ENCODE measurements at places on chromosomes 1 and 21.

DNA sequence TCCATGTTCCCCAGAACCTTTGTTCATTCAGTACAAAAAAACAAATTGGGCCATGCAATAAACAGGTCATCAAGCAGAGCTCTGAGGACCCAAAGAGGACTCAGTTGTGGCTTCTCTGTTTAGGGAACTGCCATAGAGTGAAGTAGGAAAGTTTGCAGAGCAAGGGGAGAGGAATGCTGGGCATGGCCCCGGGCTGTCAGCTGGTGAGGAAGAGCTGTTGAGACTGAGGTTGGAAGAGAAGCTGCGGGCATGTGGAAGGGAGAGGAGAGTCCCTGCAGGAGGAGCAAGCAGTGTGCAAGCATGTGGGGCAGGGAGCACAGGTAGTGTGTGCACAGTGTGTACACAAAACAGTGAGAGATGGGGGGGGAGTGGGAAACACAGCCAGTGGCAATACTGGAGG lies 71.8 kb downstream of the NTPCR start:
- DNase-seq = no peak

- DNase-seq = no peak
These were observed 3.8 kb downstream of the RGS13 start for GRCh38 chr1:192639607-192640368.

DNA sequence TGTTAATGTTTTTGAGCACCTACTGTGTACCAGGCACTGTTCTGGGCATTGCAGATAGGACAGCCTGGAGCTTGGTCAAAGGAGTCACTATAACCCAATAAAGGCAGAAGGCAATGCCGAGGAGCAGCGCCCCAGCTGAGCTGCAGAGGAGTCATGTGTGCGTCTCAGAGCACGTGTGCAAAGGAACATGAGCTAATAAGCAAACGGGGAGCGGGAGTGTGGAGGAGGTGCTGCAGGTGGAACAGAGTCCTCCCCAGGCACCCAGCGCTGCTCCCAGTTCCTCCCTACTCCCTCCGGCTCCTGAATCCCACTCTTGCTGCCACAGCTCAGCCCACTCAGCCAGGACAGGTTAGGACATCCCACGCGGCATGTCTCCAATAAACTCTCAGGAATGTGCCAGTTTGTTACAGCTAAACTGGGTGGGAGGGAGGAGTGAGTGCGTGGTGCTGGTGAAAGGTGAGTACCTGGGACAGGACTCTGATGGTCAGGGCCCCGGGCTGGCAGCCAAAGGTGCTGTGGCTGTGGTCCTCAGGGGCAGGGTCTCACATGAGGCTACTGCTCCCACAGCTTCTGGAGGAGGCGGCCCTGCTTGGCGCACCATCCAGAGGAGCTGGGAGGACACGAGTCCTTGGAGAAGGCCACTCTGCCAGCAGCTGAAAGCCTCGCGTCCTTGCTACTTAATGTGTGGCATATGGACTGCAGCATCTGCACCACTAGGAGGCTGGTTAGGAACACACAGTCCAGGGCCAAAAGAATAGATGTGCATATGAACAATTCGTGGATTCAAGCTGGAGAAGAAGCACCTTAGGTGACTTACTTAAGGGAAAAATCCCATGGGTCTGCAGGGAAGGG lies 52.3 kb downstream of the GRIK3 start:
- no peak for DNase-seq

- DNase-seq = no peak
These were observed 8.6 kb downstream of the SEMA6C start for GRCh38 chr1:151137789-151138188.

DNA sequence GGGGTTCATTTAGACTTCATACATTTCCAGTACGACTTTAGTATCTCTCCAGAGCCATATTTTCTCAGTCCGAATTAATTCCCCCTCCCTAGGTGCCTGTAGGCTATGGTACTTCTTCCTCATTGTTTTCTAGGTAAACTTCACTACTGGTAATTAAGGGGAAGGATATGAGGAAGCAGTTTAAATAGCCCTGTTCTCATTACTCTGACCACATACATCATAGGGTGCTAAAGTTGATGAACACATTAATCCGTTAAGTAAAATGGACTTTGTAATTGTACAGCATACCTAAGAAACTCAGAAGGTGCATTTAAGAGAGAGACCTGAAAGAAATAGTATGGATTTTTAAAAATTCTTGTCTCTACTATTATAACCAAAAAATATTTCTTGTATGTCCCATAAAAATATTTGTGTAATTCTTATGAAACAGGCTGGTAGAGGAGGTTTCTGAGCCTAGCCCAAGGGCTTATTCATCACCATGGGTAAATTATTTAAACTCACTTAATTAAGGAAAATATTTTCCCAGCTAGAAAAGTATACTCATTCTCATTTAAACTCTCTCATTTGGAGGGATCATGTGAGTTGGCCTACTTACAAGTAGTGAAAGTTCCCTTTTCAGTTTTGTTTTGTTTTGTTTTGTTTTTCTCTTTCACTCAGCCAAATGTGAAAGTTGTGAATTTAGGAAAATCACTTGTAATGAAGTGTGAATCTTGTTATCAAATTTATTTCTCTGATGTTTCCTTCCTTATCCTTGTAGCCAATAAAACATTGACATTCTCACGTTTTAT lies 2.0 kb downstream of the PRMT6 start:
- no peak for DNase-seq

DNA sequence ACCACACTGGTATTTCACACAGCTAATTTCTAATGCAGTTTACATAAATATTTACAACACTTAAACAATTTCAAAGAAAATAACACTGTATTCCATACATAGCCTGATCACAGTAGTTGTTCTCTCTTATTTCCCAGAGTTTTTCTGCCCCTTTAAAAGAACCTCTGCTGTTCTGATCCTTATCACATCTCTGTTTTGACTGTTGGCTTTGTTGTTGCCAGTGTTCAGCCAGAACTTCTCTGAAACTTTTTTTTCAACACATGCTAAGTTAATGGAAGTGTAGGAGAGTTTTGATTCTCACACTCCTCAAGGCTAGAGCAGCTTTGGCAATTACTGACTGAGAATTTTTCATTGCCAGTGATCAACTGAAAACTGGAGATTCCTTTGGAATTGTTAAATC lies 11.1 kb downstream of the SELE start:
- DNase-seq = no peak

- no peak for DNase-seq
These were observed 30.3 kb upstream of the ABCG1 start for GRCh38 chr21:42188663-42189062.

GRCh38 chr1:201136355-201137023 lies 9.5 kb upstream of the ASCL5 start:
- DNase-seq = no peak
